ENCODE measurements at places on chromosomes 4 and X.

DNA sequence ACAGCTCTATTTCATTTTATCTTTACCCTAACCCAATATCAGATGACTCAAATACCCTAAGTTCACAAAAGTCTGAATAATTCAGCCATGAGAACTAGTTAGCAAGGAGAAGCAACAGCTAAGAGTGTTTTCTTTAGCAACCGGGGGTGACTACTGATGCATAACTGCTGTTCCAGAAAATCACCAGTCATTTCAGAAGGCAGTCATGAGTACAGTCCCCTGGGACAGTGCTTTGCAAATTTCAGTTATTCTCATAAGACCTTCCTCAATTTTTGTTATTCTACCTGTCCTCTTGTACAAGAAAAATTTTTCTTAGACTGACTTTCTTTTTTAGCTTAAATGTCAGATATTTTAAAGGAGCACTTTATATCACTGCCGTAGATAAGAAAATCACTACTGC is 16.4 kb downstream of the BANK1 start:
- DNase-seq, result no peak

- DNase-seq, result no peak
Measured at GRCh38 chr4:126850286-126850685, 782.5 kb upstream of the INTU start.

DNA sequence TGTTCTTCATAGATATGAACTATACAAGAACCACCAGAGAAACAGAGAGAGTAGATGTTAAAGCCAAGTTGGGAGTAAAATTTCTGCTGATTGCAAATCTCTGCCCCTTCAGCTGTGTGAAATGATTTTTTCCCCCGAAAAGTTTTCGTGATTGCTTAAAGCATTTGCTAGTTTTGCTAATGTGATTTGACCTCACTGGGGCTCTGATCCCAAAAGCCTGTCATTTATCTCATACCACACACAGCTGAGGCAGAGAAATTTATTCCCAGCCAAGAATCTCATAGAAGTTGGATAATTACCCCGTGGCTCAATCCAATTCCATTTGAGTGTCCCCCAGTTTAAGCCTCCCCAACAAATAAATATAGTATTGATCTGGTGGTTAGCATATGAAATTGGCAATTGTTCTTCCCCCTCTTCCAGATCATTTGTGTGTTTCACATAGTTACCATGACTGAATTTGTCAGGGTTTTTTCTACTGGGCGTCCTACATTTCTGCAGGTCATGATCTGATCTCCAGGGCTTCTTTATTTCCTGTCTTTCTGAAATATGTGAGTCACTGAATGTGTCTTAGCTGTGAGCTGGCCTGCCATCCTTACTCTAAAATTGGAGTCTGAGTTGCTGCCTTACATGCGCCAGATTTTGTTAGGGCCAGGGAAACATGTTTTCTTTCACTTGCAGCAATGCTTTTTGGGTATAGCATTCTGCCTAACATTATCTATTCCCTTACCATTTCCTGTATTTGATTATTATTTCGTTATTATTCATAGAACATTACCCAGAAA is 167.5 kb upstream of the FRMPD4 start:
- no peak for DNase-seq

DNA sequence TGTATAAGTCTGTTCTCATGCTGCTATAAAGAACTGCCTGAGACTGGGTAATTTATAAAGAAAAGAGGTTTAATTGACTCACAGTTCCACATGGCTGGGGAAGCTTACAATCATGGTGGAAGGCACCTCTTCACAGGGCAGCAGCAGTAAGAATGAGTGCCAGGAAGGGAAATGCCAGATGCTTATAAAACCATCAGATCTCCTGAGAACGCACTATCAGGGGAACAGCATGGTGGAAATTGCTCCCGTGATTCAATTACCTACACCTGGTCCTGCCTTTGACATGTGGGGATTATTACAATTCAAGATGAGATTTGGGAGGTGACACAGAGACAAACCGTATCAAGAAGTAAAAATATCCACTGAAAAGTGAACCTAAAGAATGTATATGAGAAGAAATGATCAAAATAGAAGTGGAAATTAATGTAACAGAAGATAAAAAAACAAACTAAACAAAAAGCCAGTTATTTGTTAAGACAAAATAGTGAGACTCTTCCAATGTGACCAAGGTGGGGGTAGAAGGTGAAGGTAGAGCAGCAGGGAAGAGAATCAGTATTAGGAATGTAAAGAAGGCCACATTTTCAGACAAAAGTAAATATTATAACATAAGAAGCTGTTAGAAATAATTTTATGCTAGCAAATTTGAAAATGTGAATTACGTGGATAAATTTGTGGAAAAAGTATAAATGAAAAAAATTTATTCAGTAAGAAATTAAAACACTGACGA is 372.9 kb downstream of the NKX6-1 start:
- DNase-seq, result no peak

- DNase-seq, result no peak
Measured at GRCh38 chr4:87239821-87240220, 19.4 kb upstream of the KLHL8 start.

- DNase-seq, result no peak
Measured at GRCh38 chr4:149884529-149885181, 69.0 kb upstream of the IQCM start.

DNA sequence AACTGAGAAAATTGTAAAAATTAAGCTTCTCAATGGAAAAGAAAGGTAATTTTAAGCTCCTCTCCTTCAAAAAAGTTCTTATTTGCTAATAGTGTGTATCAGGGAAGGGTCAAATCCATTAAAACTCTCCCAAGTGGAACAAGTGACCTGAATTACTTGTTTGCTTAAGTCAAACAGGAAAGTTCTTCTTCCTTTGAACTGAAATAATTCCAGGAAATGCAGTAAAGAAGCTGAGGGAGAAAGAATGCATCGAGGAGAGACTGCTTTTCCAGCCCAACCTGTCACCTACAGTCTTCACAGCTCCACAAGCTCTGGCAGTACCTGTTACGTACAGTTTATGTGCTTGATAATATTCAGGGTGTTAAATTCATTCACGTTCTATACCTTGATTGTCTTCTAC is 131.1 kb downstream of the KLHL8 start:
- DNase-seq, result no peak

DNA sequence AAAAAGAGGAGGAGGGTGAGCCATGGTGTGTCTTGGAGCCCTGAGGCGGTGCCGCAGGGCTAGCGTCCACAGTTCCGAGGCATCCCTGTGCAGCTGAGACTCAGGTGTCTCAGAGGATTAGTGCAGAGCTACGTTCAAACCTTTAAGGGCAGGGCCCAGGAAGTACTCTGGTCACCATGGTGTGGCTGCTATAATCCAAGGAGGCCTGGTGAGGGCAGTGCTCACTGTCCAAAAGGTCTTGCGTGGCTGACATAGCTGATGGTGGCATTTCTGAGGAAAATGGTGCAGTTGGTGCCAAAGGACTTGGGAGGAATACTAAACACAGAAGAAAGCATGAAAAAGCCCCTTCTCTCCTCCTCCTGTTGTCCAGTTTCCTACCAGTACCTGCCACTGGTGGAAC is 146.9 kb downstream of the DCHS2 start:
- no peak for DNase-seq

DNA sequence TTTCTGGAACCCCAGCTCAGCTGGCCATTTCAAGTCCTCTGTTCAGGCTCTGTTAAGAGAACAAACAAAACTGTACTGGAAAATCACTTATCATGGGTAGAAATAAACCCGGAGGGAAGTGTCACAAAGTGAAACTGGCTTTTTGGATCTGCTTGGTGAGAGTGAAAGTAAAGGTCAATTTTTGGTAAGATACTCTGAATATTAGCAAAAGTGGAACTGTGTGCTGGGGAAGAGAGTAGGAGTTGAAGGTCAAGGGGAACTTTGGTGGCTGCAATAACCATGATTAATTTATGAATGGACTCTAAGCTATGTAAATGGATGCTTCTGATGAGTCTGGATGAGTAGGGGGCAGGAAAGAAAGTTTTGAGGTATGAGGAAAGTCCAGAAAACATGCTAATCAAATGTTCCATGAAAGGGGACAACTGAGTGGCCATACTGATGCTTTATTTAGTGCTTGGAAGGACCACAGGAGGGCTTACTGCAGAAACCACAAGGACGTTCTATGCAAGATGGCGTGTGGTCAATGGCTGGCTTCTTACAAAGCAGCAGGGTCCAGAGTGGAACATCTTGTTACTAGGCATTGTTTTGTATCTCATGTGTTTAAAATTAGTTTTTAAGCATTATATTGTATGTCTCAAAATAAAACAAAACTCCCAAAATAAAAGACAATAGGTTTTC is 36.8 kb upstream of the TNIP3 start:
- DNase-seq, result no peak

- no peak for DNase-seq
Measured at GRCh38 chr4:182642831-182643230, 274.4 kb downstream of the DCTD start.

DNA sequence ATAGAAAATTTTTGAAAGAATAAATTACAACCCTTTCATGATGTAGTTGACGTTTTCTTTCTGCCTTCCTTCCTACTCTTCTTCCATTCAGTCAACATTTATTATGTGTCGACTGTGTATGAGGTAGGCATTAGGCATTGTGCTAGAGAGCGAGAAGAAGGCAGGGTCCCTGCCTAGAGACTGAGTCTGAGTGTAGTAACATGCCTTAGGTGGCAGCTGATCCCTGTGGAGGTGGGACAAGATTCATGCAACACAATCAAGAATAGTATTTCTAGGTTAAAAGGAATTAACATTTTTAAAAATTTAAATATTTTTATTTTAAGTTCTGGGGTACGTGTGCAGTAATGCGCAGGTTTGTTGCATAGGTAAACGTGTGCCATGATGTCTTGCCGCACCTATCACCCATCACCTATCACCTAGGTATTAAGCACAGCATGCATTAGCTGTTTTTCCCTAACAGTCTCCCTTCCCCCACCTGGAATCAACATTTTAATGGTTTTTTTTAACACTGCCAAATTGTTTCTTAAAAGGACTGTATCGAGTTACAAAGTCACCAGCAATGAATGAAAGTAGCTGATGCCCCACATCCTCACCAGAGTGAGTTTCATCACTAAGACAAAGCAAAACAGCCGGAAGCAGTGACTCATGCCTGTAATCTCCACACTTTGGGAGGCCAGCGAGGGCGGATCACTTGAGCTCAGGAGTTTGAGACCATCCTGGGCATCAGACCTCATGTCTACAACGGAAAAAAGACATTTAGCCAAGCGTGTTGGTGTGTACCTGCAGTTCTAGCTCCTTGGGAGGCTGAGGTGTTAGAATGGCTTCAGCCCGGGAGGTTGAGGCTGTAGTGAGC is 84.0 kb downstream of the WWC2 start:
- no peak for DNase-seq

DNA sequence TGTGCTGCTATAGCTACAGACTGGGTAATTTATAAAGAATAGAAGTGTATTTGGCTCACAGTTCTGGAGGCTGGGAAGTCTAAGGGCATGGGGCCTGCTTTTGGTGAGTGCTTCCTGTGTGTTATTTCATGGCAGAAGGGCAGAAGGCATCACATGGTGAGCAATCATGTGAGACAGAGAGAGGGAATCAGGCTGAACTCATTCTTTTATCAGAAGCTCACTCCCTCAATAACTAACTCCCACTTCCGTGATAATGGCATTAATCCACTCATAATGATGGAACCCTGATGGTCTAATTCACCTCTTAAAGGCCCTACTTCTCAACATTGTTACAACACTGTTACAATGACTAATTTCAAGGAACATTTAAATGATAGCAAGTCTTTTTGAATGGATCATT is 129.4 kb downstream of the FAT4 start:
- DNase-seq, result no peak

- DNase-seq, result no peak
Measured at GRCh38 chr4:112966701-112967488, 82.6 kb upstream of the ANK2 start.

DNA sequence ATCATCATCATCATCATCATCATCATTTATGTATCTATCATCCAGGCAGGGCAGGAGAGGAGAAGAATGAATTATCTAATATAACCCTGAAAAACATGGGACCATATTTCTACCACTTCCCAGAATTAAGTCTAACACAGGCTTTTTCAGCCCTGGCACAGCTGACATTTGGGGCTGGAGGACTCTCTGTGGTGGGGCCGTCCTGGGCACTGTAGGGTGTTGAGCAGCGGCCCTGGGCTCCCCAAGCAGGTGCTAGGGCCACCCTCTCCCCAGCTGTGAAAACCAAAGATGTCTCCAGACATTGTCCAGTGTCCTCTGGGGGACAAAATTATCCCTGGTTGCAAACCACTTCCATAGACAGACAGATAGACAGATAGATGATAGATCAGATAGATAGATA is 288.4 kb downstream of the CRLF2 start:
- DNase-seq, result no peak

GRCh38 chr4:86856896-86857295 is 7.7 kb upstream of the SLC10A6 start:
- DNase-seq, result no peak

DNA sequence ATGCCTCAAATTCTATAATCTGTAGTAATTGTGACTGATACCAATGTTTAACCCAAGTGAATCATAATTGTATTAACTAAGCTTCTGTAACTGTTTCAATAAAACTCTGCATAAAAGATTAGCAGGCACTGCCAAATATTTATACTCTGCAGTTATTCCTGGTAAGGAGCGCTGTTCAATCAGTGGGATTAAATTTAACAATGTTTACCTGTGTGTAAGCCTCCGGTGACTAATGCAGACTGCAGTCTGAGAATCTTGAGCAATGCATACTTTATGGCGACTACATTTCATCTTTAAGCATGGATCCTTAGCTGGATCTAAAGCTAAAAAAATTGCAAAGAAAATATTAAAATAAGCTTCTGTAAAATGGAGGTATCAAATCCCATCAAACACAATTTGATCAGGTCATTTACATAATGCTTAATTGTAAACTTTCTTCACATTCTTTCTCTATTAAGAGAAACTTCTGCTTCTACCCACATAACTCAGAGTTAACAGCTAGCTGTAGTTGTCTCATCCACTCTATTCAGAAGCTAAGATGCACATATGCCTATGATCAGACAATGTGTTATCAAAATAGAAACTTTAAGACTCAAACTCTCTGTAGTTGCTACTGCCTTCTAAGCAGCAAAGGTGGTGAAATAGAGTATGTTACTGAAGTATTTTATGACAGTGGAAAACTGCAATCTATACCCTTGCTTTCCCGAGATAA is 234.0 kb downstream of the SPOCK3 start:
- DNase-seq, result no peak

GRCh38 chrX:18542905-18543304 is 117.5 kb downstream of the CDKL5 start:
- no peak for DNase-seq

GRCh38 chrX:13852001-13852695 is 35.3 kb upstream of the GPM6B start:
- no peak for DNase-seq

GRCh38 chrX:151753313-151754046 is 18.9 kb downstream of the CNGA2 start:
- no peak for DNase-seq

- DNase-seq, result no peak
Measured at GRCh38 chrX:13747836-13748235, 13.3 kb downstream of the OFD1 start.

GRCh38 chr4:24662542-24662941 is 78.2 kb upstream of the DHX15 start:
- DNase-seq, result no peak

- no peak for DNase-seq
Measured at GRCh38 chr4:139794158-139794954, 128.7 kb downstream of the MGST2 start.

- DNase-seq, result no peak
Measured at GRCh38 chrX:129690435-129690834, 35.7 kb upstream of the APLN start.

GRCh38 chr4:139889901-139890300 is 224.3 kb downstream of the MGST2 start:
- DNase-seq, result no peak

Data from stimulated activated CD8-positive, alpha-beta memory T cell treated with anti-CD3 and anti-CD28 coated beads, Interleukin-7, amount 100 ng/mL, for 24 hours (primary cell).